ENCODE measurements at places on chromosomes 16 and 17. TPM values are rescaled to one million over a fixed set of nuclear protein-coding genes. Genes with fewer than 3 reads are reported as not detected.

Gene ADGRG3
- total RNA-seq, result 0.41 TPM

Gene NKD1
- total RNA-seq, result 0.31 TPM

Gene HS3ST3A1
- 0.31 TPM for total RNA-seq

Gene DHRS7C
- not detected for total RNA-seq

Gene BRICD5
- 4.9 TPM for total RNA-seq

Gene LHX1
- 0.96 TPM for total RNA-seq

Gene MYCBPAP
- 0.63 TPM for total RNA-seq

Gene SLC47A1
- 20.2 TPM for total RNA-seq

Gene ZPBP2
- total RNA-seq, result not detected

Gene LGALS9C
- total RNA-seq, result not detected

Gene SPATA22
- total RNA-seq, result not detected

Gene CDH8
- 0.31 TPM for total RNA-seq

Gene RAD51C
- 60.1 TPM for total RNA-seq

Gene LRRC37A3
- total RNA-seq, result 3.2 TPM

Gene ZSCAN10
- total RNA-seq, result not detected

Gene SMIM36
- total RNA-seq, result not detected

Gene TBC1D3D
- not detected for total RNA-seq

Gene FOXF1
- total RNA-seq, result not detected

Gene EFNB3
- 1.4 TPM for total RNA-seq

Gene KRTAP1-5
- not detected for total RNA-seq

Gene PRAC1
- total RNA-seq, result not detected

Gene ADAM11
- 1.9 TPM for total RNA-seq

Gene CDRT15L2
- total RNA-seq, result not detected

Gene WFIKKN2
- not detected for total RNA-seq

Gene NLRC5
- 4.4 TPM for total RNA-seq

Gene GDPD3
- total RNA-seq, result 1.3 TPM

Gene ANKRD40CL
- not detected for total RNA-seq

Gene GFER
- 40.4 TPM for total RNA-seq

Gene KRT27
- total RNA-seq, result 0.06 TPM

Gene SBK1
- total RNA-seq, result 0.32 TPM

Gene STH
- not detected for total RNA-seq

All from A549 treated with Hydrocortisone at 1 μM for 4 hours (cell line).